K562 (cell line): ENCODE measurements at places on chromosomes 5 and 9. TPM values are rescaled to one million over a fixed set of nuclear protein-coding genes. Genes with fewer than 3 reads are reported as not detected.

- no peak for DNase-seq
Observed at GRCh38 chr5:102818345-102818744, 63.2 kb downstream of the PAM start.

DNA sequence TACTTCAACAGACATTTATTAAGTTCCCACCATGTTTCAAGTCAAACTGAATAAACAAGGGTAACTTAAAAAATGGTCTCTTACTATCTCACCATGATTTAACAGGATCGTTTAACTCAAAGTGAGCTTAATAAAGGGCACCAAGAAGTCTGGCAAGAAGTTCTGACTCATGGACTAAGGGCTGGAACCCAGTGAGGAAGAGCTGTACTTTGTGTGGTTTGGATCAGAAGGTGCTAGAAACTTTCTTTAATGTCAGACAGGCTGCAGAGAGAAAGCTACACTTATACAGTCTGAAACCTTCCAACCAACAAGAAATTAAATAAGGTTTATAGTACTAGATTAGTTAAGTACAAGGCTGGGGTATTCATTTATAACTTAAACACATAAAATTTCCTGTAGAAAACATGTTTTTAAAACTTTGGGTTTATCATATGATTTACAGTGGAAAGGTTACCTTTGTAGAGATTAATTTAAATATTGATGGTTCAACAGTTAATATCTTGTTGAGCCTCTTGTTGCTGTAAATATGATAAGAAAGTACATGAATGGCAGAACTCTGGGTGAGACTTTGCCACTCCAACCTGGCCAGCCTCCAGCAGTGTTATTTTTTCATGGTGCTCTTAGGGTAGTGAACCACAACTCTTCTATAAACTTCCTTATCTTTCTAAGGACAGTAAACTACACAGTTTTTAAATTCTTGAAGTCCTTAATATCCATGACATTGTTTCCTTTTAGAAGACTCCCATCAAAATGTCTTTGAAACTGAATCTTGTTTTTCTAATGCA, 162.8 kb downstream of the MAN2A1 start:
- DNase-seq = no peak

The FBXO10 gene
- total RNA-seq = 8.8 and 9.0 TPM in 2 replicates

GRCh38 chr9:85377731-85378289, 363.9 kb downstream of the AGTPBP1 start:
- no peak for DNase-seq

GRCh38 chr5:5810461-5810860, 388.0 kb downstream of the ICE1 start:
- DNase-seq = no peak

GRCh38 chr9:87461256-87461655, 36.4 kb upstream of the DAPK1 start:
- no peak for DNase-seq

The PCDHA6 gene
- not detected in 2 replicates for total RNA-seq

- DNase-seq = peak; percentile 6
Observed at GRCh38 chr9:17116400-17116837, 18.4 kb upstream of the CNTLN start.

DNA sequence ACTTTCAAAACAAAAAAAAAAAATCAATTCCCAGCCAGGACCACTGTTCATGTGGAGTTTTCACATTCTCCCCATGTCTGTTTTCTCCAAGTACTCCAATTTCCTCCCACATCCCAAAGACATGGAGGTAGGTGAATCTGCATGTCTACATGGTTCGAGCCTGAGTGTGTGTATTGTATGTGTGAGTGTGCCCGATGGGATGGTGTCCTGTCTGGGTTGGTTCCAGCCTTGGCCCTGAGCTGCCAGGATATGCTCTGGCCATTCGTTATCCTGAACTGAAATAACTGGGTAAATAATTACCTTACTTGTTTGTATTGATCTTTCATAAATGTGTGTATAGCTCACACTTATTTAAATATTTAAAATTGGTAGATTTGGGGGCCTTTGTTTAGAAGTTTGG, 452.3 kb upstream of the RORB start:
- DNase-seq = no peak

DNA sequence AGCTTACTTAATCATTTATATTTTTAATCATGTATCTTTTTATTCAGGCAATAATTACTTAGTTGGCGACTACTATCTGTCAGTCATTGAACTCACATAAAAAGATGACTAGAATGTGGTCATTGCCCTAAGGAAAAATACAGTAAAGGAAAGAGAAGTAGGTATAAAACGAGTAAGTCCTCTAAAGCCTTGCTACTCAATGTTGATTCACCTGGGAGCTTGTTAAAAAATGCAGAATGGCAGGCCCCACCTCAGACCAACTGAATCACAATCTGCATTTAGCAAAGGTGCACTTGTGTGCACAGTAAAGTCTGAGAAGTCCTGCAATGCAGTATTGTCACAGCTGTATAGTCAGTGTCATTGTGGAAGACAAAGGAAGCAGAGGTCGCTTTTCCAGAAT, 592.4 kb downstream of the CSNK1G3 start:
- no peak for DNase-seq

GRCh38 chr9:124355039-124355940, 60.0 kb downstream of the PSMB7 start:
- DNase-seq = no peak

DNA sequence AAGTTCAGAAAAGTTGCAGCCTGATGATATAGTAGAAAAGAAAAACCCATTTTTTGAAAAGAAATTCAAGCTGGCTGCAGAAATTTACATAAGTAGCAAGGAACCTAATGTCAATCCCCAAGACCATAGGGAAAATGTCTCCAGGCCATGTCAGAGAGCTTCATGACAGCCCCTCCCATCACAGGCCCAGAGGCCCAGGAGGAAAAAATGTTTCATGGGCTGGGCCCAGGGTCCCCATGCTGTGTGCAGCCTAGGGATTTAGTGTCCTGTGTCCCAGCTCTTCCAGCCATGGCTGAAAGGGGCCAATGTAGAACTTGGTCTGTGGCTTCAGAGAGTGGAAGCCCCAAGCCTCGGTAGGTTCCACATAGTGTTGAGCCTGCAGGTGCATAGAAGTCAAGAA, 220.3 kb downstream of the CSNK1G3 start:
- no peak for DNase-seq

The ERBIN gene
- 47.5 and 50.8 TPM in 2 replicates for total RNA-seq

The SLC36A3 gene
- not detected in 2 replicates for total RNA-seq

The DND1 gene
- 0.81 and 1.3 TPM in 2 replicates for total RNA-seq

- peak; percentile 70 for DNase-seq
Observed at GRCh38 chr9:95504053-95504963, 12.5 kb downstream of the PTCH1 start.

- DNase-seq = no peak
Observed at GRCh38 chr5:26757941-26758340, 280.4 kb downstream of the CDH9 start.

DNA sequence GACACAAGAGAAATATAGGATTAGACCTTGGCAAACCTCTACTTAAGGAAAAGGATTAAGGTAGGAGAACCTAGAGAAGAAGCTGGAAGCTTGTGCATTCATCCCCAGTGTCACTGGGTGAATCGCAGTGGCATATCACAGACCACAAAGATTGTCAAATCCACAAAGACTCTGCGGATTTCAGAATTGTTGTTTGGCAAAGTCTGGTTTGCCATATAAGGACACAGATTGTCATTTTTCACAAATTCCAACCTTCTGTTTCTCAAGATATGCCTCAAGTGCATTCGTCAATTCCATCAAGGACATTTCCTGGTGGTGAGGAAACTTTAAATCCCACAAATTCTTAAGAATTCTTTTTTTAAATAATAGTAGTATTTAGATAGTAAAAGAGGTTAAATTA, 395.1 kb upstream of the PAPPA start:
- DNase-seq = no peak

- no peak for DNase-seq
Observed at GRCh38 chr9:131841765-131842318, 102.0 kb upstream of the RAPGEF1 start.

GRCh38 chr9:89920131-89920530, 315.3 kb downstream of the GADD45G start:
- no peak for DNase-seq

The AQP7 gene
- 0.04 and 0.13 TPM in 2 replicates for total RNA-seq

- no peak for DNase-seq
Observed at GRCh38 chr5:180787711-180788431, 14.7 kb downstream of the MGAT1 start.

The SPATA6L gene
- total RNA-seq = not detected in 2 replicates
